ENCODE measurements at places on chromosomes 1 and 21.
A peak's percentile ranks its signal among the peaks of the same experiment; 100 is the strongest.

DNA sequence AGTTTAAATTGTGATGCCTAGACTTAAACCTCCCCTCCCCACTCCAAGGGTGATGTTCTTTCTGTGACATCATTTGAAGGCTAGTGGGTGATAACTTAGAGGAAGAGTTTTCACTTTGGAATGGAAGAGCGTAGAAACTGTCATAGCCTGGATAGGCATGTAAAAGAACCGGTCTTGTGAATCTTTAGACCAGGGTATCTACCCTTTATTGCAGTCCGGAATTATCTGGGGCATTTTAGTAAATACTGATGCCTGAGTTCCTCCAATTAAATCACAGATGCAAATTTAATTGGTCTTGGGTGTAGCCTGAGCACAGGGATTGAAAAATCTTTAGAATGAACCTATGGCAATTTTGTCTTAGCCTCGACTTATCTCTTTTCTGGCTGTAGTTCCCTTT lies 24.7 kb downstream of the MAN1C1 start:
- DNase-seq, result no peak

DNA sequence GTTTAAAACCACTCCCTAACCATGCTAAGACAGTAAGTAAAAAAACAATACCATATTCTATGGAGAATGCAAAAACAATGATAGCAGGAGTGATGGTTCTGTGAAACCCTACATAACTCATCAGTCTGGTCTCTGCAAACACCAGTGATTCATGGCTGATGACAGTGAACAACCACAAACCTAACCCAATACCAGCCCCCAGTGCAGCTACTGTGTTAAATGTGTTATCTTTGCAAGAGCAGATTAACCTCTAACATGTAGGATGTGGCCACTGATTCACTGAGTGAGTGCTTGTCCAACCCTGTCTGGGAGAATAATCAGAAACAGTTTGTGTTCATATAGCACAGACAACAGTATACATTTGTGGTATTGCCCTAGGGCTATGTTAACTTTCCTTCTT lies 100.2 kb upstream of the COG2 start:
- no peak for DNase-seq

DNA sequence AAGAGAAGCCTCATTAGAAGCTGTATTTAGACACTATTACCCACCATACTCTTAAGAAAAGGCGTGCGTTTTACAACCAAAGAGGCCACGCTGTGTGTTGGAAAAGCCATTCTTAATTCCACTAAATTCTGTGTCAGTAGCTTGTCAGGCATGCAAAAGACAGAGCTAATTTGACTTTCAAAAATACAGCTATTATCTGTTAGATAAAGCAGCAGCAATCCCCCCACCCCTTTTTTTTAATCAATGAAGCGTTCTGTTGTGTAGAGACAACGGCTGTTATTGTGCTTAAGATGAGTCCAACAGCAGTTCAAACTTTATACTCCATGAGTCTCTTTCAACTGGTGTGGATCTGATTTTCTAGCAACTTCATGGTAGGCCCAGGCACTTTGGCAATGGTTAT lies 43.5 kb downstream of the PLA2G4A start:
- DNase-seq, result no peak

DNA sequence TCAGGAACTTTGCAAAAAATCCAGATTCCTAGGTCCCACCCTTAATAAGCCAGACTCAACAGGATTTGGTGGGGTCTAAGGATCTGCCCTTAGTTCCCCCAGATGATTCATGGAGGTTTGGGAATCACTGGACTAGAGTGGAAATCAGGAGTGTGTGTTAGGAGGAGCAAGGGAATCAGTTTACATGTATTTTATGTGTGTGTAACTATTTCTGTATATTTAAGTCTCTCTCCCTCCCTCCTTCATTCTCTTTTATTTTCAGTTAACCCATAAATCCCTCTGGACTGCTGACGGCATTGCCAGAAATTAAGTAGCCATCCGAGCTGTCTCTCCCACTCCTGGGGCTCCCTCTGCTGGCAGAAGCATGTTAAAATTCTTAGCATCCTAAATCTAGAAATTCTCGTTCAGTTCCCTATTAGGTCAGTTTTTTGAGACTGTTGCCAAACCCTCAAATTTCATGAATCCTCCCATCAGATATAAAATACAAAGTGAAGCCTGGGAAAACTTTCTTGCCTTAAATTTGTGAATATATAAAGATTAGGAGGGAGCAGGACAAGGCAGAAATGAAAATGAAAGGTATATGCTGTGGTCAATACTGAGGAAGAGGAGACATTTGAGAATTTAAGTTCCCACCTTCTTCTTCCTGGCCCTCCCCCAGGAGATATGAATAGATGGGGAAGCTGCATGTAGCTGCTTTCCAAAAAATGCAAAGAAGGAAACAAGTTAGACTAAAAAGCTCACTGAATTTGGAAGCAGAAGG lies 11.7 kb upstream of the HSD11B1 start:
- DNase-seq, result peak; percentile 51

DNA sequence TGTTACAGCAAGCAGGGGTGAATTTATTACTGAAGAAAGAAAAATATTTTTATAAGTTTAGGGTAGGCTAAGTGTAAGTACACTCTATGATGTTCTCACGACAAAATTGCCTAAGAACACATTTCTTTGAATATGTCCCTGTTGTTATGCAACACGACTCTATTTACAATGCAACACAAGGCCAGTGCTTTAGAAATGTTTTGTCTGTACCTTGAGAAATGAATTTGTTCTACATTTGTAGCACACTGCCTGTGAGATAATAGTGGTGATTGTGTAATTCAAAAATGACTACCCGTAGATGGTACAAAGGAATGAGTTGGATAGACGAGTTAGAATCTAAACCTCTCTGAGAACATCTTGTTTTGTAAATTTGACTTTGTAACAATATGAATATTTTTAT lies 63.7 kb upstream of the IGSF5 start:
- no peak for DNase-seq

GRCh38 chr1:225318706-225319575 lies 108.9 kb downstream of the LBR start:
- peak; percentile 10 for DNase-seq

GRCh38 chr1:20742671-20743070 lies 10.2 kb upstream of the SH2D5 start:
- DNase-seq, result no peak
